ENCODE measurements at places on chromosomes 2 and 18. TPM values are rescaled to one million over a fixed set of nuclear protein-coding genes. Genes with fewer than 3 reads are reported as not detected.

The IL36RN gene
- total RNA-seq: not detected

The ERBB4 gene
- total RNA-seq: not detected

The GCKR gene
- total RNA-seq: not detected

DNA sequence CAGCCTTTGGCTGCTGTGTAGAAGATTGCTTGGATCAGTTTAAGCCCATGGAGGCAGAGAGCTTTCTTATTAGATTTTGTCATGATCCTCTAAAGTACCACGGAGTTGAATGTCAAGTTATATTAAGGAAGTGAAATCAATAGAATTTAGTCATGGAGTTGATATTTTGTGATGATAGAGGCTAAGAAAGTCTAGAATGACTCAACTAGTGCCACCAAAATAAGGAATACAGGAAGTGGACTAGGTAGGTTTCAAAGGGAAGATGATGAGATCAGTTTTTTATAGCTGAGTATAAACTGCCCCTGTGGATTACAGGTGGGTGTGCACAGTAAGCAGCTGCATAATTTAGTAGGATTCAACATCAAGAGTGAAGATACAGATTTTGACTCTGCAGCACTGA lies 25.2 kb downstream of the FBXO36 start:
- no peak for DNase-seq

GRCh38 chr2:60358476-60358875 lies 195.0 kb downstream of the BCL11A start:
- no peak for DNase-seq

GRCh38 chr2:170895023-170895757 lies 33.9 kb upstream of the GORASP2 start:
- DNase-seq: no peak

GRCh38 chr2:20999906-21000645 lies 43.8 kb downstream of the APOB start:
- DNase-seq: no peak

DNA sequence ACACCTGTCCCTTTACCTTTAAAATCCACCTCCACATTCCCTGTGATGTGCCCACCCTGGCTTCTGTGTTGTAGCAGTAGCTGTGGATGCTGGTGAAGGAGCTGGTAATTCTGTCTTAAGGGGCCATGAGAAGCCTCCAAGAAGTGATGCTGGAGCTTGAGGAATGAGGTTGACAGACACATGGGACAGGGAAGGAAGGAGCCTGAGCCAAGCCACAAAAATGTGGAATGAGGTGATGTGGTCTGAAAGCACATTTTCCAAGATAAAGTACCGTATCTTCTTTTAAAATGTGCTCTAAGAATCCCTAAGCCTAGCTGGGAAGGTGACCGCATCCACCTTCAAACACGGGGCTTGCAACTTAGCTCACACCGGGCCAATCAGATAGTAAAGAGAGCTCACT lies 31.2 kb downstream of the VWA3B start:
- no peak for DNase-seq

DNA sequence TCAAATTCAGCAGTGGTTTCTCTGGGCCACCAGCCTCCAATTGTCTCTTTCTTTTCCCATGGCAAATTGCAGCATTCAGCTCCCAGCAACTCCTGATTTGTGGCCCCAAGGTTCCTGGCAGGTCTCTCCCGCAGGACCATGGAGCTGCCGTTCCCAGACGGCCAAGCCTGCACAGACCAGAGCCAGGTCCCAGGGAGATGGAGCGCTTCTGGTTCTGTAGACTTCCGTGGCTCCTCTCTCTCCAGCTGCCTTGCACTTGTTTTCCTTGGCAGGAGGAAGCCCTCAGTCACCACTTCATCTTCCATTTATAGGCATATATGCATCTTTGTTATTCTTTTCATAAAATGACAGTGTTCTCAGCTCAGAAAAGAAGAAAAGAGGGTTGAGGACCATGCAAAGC lies 21.7 kb downstream of the TNP1 start:
- DNase-seq: no peak

- no peak for DNase-seq
These were observed at the start of gene HAAO for GRCh38 chr2:42792583-42793333. HAAO (minus strand) TSS chr2:42792583; CDS start chr2:42792536, 47 bp downstream.

GRCh38 chr2:228613133-228613850 lies 431.8 kb upstream of the SPHKAP start:
- no peak for DNase-seq

GRCh38 chr2:179335732-179336131 lies 71.1 kb upstream of the SESTD1 start:
- DNase-seq: no peak

DNA sequence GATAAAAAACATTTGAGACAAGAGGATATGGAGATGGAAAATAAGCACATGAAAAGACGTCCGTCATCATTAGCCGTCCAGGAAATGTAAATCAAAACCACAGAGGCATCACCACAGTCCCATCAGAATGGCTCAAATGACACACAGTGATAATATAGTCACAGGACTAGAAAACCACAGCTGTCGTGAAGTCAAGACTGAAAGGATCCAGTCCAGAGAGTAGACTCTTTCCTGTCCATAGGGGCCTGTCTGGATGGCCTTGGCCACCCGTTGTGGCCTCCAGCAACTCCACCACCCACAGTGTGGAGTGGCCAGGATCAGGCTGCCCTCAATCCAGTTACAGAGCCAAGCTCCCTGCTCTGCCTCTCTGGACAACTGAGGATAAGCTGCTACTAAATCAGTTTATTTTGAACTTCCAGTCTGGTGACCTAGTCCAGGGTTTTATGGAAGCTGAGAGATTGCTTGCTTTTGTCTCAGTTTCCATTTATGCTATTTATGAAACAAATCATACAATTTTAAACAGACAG lies 60.4 kb downstream of the RHOB start:
- peak; percentile 28 for DNase-seq
